NCI-H1417 treated with DMSO at 0.1 percent for 48 hours (cell line): ENCODE measurements at places on chromosomes 7 and 10.

- no peak for DNase-seq
Measured at GRCh38 chr10:127313996-127314700, 117.8 kb upstream of the INSYN2A start.

DNA sequence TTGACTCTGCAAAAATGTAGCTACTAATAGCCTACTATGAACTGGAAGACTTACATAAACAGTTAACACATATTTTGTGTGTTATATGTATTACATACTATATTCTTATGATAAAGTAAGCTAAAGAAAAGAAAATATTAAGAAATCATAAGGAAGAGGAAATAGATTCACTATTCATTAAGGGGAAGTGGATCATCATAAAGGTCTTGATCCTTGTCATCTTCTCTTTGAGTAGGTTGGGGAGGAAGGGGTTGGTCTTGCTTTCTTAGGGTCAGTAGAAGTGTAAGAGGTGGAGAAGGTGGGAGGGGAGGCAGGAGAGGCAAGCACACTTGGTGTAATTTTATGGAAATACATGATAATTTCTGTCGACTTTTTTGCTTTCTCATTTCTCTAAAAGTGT, 81.3 kb downstream of the NAMPT start:
- DNase-seq = no peak

DNA sequence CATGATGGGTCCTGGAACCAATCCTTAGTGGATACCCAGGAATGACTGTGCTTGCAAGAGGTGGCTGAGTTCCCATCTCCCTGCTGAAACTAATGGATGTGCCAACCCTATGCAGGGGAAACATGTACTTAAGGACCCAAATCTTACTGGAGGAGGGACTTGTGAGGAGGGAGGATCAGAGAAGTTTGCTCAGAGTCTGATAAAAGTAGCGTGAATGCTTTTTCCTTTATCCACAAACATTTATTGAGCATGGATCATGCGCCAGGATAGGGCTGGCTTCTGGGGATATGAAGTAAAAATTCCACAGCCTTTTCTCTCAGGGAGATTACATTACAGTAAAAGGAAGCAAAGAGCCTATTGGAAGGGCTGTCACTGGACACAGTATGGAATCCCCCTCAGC, 358.5 kb downstream of the RPS24 start:
- DNase-seq = no peak

GRCh38 chr7:5677538-5678294, 103.7 kb downstream of the RNF216 start:
- DNase-seq = no peak

GRCh38 chr7:51026341-51026740, 243.6 kb upstream of the GRB10 start:
- no peak for DNase-seq

DNA sequence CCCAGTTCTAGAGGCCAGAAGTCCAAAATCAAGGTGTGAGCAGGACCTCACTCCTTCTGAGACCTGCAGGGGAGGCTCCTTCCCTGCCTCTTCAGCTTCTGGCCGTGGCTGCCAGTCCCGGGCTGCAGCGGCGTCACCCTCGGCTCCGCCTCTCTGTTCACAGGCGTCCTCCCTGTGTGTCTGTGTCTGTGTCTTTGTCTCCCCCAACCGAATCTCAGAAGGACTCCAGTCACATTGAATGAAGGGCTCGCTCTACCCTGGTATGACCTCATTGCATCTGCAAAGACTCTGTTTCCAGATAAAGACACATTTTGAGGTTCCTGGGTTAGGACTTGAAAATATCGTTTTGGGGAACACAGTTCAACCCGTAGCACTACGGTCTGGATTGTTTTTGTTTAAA, 33.1 kb upstream of the GALNT11 start:
- DNase-seq = peak; percentile 36

DNA sequence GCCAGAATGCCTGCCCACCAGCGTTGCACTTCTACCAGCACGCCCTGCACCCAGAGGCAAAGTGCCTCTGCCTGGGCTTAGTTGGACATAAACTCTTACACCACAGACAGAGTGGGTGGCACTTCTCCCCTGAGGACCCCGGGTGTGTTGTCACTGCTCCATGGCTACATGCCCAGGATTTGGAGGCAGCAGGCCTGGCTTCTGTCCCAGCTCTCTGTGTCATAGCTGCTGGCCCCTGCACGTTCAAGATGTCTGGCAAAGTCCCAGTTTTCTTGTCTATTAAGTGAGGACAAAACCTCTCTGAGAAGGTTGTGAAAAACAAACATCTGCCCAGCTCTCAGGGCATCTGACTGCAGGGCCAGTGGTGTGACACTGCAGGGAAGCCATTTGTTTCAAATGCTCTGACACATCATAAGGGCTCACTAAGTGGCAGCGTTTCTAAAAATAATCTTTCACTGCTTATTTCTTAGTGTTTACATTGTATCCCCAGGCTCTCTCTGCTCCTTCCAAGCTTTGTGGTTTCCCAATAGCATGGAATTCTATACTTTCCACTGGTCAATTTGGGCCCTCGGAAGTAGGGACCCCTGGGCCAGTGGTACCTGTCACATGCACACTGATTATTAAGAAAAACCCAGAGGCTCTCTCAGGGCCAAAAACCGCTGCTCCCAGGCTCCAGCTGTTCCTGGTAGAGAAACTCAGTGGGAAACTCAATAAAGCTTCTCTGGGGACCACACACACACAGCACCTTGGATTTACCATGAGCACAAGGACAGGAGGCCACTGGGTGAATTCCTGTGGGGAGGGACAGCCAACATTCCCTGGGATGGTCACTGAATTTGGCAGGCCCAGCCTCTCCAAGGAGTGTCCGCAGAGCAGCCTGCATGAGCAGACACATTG, 86.2 kb upstream of the ANLN start:
- peak; percentile 47 for DNase-seq

DNA sequence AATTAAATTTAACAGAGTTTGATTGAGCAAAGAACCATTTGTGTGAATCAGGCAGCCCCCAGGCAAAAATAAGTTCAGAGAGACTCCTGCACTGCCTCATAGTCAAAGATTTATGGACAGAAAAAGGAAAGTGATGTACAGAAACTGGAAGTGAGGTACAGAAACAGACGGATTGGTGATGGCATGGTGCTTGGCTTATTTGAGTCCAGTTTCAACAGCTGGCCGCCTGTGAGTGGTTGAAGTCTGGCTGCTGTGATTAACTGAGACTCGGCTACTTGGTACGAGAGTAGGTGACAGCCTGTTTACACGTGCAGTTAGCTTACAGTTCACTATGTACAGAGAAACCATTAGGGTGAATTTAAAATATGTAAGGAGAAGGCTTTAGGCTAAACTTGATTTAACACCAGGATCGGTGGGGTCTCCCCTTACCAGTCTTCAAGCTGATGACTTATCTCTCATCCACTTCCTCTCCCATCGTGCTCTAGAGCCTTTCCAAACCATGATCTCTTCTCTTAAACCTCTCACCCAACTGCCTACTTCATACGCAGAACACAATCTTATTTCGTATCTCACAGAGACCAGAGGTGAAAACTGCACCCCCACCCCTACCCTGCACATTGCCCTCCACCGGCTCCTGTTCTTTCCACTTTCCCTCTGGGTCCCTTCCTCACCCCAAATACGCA, 5.0 kb upstream of the MSMB start:
- DNase-seq = no peak

- DNase-seq = no peak
Measured at GRCh38 chr7:116552602-116553001, 27.8 kb downstream of the CAV1 start.

DNA sequence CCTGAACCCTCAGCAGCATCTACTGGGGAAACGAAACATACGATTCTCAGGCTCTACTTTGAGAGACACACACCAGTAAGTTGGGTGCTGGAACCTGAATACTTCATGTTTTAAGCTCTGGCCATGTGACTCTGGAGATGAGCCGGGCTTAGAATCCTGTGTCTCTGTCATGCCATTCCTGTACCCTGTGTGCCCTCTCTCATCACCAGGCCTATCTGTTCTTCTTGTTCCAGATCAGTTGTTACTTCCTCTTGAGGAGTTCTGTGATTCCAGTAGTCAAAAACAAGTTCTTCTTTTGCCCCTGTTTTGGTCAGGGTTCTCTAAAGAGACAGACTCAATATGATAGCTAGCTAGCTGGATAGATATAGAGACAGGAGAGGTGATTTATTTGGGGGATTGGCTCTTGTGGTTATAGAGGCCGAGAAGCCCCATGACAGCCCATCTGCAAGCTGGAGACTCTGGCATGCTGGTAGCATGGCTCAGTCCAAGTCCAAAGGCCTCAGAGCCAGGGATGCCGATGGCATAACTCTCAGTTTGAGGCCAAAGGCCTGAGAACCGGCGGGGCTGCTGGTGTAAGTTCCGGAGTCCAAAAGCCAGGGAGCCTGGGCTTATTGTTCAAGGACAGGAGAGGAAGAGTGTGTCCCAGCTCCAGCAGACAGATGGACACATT, 54.3 kb downstream of the CHN2 start:
- DNase-seq = no peak

GRCh38 chr7:106331441-106332175, 46.8 kb upstream of the NAMPT start:
- DNase-seq = no peak

DNA sequence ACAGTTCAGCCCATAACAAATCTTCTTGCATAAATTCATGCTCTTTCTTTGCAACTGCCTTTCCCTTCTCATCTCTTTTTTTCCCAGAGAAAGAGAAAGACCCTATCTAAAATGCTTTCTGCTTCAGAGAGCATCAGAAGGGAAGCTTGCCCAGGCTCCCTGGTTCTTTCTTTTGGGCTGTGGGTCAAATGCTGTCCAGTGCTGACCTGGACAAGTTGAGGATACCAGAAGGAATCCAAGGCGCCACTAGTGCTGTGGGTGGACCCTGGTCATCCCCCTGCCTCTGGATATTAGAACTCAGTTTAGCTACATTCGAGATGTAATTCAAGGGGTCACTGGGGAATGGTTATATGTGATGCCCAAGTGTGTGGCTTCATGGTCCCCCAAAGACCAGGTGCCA, 411.6 kb downstream of the RPS24 start:
- no peak for DNase-seq

- no peak for DNase-seq
Measured at GRCh38 chr7:7620236-7620635, 20.3 kb upstream of the UMAD1 start.

DNA sequence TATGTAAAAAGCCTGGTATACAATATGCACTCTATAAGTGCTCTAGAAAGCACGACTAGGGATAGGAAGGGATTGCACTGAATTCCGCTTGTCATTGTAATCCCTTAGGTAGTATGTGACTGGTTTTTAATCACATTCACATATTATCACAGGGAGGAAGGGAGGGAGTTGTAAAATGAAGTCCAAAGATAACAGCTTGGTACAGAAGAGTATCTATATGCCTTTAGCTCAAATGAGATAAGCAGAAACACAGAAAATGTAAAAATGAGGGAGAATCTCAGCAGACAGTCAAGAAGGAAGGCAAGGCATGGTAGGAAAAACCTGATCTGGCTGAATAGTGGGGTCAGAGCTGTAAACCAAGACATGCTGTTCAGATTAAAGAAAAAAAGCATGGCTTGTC, 63.4 kb downstream of the ABI1 start:
- no peak for DNase-seq

DNA sequence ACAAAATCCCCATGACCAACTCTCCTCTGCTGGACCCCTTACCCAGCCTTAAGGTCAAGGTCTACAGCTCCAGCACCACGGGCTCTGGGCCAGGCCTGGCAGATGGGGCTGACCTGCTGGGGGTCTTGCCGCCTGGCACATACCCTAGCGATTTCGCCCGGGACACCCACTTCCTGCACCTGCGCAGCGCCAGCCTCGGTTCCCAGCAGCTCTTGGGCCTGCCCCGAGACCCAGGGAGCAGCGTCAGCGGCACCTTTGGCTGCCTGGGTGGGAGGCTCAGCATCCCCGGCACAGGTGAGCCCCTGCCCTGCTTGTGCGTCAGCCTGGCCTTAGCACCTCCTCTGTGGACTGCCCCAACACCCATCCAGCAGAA, 27.5 kb upstream of the SLC29A3 start:
- DNase-seq = no peak

DNA sequence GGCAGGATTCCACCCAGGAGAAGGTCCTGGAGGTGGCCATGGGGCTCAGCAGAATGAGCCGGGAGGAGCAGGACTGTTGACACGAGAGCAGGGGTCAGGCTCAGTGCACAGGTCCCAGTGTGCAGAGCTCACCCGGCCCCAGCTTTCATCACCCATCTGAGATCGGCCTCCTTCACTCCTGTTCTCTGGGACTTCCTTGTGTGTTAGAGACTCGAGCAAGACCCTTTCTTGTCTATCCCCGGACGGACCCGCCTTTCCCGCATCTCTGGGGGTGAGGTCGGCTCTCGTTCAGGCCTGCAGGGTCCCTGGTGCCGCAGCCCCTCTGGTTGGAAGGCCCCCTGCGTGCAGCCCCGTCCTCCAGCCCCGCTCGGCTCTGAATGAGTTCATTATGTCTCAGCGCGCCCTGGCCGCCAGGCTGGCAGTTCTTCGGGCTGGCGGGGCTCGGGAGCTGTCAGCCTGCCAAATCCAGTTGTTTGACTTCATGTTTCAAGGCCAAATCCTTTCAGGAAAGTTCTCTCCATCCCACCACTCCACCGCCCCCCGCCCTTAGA, 127.9 kb downstream of the LHPP start:
- no peak for DNase-seq

DNA sequence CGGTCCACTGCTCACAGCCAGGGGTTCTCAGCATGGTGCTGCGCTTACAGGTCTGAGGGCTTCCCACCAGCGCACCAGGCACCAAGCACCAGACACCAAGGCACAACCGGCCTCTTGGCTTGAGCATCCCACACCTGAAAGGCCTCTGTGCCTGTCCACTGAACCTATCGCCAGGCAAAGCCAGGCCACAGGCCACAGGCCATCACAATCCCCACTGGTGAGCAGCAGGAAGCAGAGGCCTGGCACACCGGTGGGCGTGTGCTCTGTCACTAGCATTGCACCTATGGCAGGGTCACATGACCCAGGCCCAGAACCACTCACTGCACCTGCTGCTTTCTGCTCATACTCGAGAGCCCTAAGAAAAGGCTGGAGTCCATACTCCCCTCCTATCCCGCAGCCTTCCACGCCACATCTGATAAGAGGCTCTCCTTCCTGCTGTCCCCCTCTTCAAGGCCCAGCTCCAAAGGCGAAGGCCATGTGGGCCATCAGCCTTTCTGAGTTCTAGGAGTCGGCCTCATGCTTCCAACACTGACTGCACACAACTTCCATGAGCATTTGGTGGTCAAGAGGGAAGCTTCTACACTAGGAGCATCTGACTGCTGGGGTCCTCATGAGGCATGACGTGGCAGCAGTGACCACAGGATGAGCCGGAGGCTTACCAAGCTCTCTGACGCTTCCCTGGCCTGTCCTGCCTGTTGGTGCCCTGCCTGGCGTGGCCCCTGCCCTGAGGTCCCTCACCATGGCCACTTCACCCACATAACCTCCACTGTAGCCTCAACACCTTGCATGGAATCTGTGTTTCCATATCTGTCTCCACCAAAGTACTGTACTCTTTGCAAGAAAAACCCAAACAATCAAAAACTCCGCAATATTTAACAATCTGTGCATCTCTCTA, 166.3 kb downstream of the TNS3 start:
- no peak for DNase-seq

DNA sequence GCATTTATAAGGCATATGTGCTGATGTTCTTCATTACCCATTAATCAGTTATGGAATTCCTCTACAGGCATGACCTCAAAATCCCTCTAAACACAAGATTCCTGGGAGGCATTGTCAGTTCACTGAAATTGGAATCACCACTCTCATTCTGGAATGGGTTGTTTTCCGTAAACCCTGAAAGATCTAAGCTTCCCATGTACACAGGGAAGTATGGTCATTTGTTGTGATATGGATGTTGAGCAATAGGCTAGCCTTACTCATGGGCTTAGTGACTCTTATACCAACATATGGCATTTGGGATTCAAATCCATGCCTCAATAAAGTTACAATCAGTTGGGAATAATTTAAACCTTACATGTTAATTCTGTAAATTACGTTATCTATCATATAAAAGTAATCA, 258.0 kb downstream of the XPNPEP1 start:
- no peak for DNase-seq

- DNase-seq = no peak
Measured at GRCh38 chr7:84125654-84126053, 68.9 kb downstream of the SEMA3A start.
